ENCODE measurements at places on chromosomes 13 and 19.
A peak's percentile ranks its signal among the peaks of the same experiment; 100 is the strongest.

DNA sequence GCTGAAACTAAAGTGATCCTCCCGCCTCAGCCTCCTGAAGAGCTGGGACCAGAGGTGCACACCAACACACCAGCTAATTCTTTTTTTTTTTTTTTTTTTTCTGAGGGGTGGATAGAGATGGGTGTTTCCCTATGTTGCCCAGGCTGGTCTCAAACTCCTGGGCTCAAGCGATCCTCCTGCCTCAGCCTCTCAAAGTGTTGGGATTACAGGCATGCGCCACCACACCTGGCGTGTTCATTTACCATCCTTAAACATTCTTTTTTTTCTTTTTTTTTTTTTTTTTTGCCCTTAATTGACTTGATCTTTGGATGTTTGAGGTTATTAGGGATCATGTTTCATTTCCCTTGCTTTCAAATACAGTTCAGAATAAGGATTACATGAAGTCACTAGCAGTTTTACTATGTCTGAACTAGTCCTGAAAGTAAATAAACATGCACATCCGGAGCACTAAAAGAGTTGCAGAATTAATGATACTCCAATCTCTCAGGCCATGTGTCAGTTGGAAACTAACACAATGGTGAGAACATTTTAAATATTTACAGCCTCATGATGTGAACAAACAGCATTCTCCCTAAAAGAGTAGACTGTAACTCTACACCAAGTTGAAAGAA is 10.2 kb downstream of the UTP14C start:
- DNase-seq, result no peak

DNA sequence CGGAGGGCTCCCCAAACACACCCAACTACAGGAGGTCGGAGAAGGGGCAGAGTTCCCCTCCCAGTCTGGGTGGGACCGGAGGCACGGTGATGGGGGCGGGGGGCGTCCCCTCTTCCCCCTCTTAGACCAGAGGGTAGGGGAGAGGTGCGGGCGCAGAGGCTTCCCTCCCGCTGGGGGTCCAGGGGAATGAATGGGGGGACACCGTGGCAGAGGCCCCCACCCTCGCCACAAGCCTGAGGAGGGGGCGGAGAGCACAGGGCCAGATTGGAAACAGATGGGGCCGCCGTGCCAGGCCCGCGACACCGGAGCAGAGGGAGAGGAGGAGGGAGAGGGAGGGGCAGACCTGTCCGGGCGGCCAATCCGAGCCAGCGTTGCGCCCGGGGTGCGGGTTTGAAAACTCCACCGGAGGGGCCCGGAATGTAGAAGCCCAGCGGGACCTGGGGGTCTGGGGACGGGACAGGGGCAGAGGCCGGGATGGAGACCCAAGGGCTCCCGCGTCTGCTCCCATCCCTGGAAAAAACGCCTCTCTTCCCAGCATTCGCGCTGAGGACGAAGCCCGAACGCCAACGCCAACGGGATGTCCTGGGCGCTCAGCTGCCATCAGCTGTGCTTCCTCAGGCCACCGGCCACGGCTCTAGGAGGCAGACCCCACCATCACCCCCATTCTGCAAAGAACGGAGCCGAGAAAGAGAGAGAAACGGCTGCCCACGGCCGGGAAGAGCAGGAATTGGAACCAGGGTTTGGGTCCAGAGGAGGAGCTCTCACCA is 46.8 kb downstream of the PTPRS start:
- DNase-seq, result peak; percentile 34

- no peak for DNase-seq
Measured at GRCh38 chr13:59301174-59301567, 862.6 kb downstream of the DIAPH3 start.

GRCh38 chr19:35457173-35457572 is 9.1 kb downstream of the FFAR2 start:
- DNase-seq, result no peak

DNA sequence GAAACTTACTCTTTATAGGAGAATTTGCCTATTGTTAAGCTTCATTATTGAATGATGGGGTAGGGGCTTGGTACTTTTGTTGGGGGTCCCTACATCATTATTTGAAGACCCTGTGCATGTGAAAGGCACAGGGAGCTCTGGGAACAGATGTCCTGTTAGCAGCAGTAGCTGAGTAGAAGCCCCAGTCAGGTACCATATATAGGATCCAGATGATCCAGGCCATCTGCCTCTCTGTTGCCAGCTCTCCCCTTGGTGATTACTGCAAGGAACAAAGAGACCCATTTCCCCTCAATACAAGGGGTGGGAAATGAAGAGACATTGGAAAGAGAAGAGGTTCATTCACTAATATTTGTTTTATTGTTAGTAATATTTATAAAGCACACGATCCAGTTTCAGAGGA is 4.4 kb upstream of the MTMR6 start:
- DNase-seq, result no peak

- no peak for DNase-seq
Measured at GRCh38 chr13:74032325-74032724, 101.9 kb downstream of the KLF12 start.
